Brain microvascular endothelial cell (primary cell): ENCODE measurements at places on chromosomes 4 and X.
A peak's percentile ranks its signal among the peaks of the same experiment; 100 is the strongest.

DNA sequence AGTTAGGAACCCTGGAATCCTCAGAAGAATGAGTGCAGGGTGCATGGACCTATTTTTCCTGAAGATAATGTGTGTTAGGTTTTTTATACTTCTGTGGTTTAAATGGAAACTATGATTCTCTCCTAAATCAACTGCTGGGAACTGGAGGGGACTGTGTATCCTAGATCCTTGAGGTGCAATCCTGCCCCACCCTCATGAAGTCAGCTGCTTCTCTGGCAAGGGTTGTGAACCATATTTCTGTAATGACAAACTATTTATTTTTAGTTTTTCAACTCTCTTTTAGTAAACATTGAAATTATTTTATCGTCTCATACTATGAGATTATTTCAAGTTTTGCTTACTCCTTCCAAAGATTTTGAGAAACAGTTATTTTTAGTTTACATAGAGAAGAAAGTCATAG lies 25.8 kb upstream of the VEGFC start:
- no peak for DNase-seq

DNA sequence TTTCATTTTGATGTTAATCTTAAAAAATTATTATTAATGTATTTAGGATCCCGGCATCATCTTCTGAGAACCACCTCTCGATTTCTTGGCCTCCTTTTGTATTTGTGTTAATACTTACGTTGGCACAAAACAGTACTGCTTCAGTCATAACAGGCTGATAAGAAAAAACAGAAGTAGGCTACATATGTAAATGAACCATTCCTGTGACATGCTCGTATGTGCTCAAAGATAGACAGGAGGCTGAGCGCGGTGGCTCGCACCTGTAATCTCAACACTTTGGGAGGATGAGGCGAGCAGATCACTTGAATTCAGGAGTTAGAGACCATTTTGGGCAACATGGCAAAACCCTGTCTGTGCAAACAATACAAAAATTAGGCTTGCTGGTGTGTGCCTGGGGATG lies 109.4 kb upstream of the H2AZ1 start:
- DNase-seq, result no peak

GRCh38 chrX:154457491-154458115 lies 478 bp upstream of the PLXNA3 start:
- no peak for DNase-seq

DNA sequence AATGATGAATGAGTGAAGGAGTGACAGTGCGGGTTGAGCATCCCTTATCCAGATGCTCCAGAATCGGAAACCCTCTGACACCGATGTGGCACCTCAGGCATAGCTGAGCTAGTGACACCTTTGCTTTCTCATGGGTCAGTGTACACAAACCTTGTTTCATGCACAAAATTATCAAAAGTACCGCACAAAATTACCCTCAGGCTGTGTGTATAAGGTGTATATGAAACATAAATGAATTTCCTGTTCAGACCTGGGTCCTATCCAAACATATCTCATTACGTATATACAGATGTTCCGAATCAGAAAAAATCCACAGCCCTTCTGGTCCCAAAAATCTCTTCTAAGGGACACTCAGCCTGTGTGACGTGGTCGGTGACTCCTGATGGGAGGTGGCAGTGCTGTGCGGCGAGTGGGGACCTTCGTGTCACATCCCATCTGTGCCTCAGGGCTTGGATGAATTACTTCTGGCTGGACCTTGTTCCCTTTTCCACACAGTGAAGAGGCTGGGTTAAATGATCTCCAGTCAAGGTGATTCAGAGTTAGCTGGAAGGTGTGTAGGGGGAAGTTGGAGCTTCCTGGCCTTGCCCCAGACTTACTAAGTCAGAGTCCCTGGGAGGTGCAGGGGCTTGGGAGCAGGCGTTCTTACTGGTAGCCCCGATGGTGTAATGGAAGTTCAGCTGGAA lies 18.8 kb downstream of the RGS12 start:
- no peak for DNase-seq

DNA sequence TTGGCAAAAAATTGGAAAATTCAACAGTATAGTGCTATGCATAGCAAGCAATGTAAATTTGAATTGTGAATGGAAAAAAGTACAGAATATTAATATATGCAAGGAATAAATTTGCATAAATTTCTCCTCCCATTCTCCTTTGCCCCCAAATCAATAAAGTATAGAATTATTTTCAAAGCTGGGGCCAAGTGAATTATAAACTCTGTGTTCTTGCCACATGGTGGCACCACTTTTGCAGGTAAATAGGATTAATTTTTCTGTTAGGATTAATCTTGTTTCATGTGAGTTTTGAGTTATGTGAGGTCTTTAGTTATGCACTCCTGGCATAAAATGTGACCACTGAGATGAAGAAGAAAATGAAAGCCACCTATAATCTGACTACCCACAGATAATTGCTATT lies 19.9 kb downstream of the COPS4 start:
- DNase-seq, result no peak

DNA sequence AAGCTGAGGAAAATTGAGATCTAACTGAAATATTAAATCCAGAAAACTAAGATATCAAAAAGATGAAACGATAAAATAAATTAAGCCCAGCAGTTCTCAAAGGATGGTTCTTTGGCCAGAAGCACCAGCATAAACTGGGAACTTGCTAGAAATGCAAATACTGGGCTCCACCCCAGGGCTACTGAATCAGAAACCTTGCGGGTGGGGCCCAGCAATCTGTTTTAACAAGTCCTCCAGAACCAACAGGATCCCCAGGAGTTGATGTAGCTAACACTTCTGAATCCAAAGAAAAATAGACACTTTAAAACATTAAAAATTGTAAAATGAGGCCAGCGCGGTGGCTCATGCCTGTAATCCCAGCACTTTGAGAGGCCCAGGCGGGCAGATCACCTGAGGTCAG lies 14.1 kb upstream of the TMEM154 start:
- DNase-seq, result no peak

GRCh38 chr4:119284876-119285780 lies 36.8 kb downstream of the FABP2 start:
- no peak for DNase-seq

DNA sequence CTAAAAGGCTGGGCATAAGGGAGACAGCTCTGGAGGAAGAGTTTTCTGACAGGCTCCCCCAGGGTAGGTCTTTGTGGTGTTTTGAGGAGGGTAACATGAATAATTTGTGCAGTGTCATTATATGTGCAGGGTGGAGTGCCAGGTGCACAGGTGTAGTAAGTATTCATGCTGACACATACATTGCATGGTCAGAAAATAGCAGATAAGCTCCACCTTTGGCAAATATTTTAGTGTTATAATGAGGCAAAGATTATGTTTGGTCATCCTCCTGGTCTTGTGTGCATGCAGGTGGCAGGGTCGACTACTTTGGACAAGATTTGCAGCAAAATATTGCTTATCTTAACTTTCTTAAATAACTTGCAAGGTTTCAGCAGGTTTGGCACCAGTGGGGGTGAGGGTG lies 910.4 kb upstream of the PCDH10 start:
- no peak for DNase-seq

GRCh38 chr4:103753868-103754653 lies 34.3 kb upstream of the TACR3 start:
- DNase-seq, result no peak

DNA sequence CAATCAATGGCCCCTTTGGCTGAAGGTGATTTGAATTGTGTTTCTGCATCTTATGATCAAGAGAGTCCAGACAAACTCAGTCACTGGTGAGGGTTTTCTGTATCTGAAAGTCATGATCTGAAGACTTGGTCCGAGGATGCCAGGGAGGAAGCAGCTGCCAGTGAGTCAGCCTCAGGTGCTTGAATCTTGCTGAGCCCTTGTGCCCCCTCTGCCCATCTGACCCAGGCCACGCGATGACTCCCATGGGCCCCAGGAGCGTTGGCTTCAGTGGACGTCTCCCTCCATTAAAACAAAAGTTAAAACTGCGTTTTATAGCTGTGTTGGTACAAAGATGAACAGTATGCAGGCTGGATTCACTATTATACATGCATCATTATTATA lies 62.0 kb downstream of the HTRA3 start:
- no peak for DNase-seq

DNA sequence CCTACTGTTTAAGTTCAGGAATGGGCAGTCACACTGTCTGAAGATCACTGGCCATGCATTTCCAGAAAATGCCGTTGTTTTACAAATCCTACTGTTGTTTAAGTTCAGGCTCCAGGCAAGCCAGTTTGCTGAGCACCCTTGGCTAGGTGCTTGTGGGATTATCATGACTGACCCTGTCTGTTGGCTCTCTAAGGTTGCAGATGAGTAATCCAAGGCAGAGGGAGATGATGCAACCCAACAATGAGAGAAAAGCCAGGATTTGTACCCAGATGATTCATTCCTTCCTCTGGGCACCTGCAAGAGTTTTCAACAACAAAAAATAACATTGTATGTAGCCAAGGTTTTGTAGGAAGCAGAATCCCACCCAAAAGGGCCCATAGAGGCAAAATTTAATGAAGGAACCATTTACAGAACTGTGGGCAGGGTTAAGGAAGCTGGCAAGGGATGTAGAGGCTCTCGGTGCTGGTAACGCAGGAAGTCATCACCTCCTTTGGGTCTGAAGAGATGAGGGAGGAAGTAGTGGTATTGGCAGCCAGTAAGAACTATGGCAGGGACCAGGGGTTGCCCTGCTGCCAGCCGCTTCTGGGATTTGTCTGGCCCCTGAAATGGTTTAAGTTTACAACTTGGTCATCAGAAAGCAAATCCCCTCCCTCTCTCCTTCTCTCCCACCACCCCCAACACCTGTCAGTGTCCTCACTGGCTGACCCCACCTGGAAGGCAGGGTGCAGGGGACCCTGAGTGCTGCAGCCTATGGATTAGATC lies 54.8 kb downstream of the MSX1 start:
- DNase-seq, result peak; percentile 0

DNA sequence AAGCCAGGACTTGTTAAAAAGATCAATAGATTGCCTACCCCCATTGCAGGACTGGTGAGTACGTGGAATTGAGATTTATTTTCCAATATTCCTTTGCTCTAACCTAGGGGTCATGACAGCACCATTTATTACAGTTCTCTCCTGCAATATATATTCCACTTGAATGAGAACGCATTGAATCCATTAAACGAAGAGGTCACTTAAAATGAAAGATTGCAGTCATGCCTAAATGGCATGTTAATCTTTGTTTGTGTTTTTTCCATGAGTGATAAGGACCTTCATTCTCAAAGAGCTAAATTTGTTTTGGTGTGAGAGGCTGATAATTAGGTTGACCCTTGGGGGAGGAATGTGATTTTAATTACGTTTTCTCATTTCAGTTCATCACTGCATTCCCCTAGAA lies 13.5 kb upstream of the LIMCH1 start:
- DNase-seq, result no peak

- no peak for DNase-seq
Measured at GRCh38 chrX:13149702-13150350, 105.4 kb upstream of the FAM9C start.

DNA sequence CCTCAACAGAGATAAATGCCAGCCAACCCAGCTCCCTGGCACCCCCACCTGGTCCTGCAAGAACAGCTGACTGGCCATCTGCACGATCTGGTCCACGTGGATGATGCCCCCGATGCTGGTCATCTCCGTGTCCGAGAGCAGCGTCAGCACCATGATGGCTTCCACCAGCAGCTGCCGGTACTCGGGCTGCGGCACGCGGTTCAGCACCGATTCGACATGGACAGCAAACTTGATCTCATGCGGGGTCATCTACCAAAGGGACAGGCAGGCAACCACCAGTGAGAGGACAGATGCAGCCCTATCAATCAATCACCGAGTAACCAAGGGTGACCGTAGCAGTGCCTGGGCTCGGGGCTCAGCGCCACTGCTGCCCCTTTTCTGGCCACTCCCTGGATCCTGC lies 89.8 kb downstream of the PHKA2 start:
- DNase-seq, result no peak

DNA sequence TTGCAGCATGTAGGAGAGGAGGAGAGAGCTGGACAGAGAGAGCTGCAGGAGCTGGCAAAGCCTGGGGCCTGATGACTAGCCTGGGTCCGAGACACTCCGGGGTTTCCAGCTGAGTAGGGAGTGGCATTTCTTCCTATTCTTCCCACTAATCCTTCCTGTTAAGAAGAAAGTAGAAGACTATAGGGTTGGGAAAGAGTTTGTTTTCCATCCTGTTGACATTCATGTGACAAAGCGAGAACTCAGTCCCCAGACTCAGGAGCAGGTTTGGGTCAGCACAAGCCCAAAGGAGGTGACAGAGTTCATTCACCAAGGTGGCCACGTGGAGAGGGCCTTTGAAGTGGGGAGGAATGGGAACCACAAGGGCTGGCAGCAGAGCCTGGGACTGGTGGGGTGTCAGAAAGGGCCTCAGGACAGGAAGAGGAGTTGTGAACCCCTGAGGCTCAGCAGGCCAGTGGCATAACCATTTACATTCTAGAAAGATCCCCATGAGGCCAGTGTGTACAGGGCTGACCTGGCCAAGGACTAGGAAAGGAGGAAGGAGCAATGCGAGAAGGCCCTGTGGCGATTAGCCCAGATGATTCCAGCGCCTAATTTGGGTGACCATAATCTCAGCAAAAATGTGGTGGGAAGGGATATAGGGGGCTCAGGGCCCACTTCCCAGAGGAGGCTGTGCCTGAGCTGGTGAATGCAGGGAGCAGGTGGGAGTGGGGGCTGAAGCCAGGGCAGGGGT lies 3.3 kb upstream of the HAUS3 start:
- DNase-seq, result no peak

GRCh38 chrX:115324194-115324593 lies 34.7 kb downstream of the LUZP4 start:
- DNase-seq, result peak; percentile 7

DNA sequence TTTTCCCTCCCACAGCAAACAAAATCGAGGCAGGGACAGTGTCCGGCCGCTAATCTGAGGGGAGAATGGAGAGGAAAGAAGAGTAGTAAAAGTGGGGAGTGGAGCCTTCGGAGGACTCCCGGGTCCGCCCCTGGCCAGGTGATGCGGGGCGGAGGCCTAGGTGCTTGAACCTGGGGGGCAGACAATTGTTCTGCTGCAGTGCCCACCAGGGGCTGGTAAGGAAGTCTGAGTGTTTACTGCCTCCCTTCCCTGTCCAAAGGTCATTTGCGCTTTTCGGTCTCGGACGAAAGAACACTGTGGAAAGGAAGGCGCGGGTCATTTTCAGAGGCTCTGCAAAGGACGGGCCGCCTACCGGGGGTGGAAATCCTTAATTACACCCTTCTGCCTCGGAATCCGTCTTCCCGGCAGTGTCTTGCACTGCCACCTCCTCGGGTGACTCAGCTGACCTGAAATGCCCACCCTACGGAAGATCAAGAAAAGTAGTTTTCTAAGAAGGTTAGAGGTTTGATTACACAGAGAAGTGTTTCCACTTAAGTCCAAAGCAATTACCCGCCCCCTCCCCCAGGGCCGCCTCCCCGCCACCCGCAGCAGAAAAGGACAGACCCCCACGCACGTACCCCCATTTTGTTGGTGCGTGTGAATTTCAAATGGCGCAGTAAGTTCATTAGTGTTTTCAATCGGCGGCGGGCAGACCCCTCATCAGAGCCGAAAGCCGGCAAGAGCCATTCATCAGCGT lies 99.9 kb upstream of the TENM3 start:
- no peak for DNase-seq

- no peak for DNase-seq
Measured at GRCh38 chr4:113701169-113701568, 60.4 kb downstream of the CAMK2D start.

DNA sequence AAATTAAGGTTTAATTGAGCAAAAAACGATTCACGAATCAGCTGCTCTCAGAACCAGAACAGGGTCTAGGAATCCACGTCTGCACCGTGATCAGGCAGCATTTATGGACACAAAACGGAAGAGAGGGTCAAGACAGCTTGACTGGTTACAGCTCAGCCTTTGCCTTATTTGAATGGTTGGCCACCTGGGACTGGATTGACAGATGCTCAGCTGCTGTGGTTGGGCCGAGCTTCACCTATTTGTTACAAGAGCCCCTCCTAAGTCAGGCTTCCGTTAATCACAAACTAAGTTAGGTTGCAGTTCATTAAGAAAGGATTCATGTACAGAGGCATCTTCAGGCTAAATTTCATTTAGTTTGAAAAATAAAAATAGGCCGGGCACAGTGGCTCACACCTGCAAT lies 50.6 kb upstream of the MAN2B2 start:
- DNase-seq, result no peak
